ENCODE measurements at places on chromosomes 1 and 21.

DNA sequence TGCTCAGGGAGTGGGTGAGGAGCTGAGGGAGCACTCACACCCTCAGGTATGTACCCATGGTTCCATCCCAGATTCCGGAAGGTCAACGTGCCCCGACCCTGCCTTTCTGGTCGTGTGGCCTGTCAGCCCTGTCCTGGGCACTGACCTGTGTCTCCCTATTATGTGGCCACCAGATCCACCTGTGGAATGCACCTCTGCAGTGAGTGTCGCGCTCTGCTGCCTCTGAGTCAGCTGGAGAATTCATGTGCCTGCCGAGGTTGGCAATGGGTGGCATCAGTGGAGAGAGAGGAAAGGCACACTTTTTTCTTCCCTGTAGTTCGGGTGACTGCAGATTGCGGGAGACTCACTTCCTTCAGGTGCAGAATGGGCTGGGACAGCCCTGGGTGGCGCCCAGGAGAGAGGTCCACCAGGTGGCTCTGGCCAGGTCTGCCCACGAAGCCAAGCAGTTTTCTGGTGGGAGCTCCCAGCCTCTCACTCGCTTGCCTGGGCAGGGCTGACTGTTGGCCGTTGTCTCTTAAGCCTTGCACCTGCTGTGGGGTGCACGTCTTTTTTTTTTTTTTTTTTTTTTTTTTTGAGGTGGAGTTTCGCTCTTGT, 176.1 kb upstream of the TMEM51 start:
- DNase-seq = no peak

GRCh38 chr1:189859385-189859977, 618.2 kb downstream of the BRINP3 start:
- peak; percentile 2 for DNase-seq

DNA sequence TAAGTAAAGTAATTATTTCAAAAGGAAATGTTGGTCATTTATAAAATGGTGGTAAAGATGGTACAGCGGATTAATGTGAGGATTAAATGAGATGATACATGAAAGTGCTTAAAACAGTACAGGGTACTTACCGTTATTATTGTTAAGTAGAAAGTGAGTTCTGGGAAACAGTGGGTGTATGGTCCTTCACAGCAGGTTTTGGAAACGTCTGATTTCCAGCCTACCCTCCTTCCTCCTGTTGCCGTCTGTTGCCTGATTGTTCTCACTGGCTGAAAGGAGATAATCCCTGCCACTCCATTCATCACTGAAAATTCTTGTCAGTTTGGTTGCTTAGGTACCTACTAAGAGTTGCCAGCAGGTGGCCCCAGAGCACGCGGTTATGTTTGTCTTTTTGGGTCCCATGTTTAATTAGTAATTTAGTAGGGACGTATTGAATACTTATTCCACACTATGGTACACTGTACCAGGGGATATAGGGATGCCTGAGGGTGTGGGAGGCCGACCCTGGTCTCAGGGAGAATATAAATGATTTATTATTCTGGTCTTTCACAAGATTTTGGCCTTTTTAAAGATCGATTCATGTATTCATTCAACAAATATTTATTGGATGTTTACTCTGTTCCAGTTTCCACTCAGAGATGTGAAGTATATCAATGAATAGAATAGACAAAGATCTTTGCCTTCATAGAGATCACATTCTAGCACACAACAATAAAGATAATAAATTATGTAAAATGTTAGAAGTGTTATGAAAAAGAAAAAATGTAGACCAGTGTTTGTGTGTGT, 30.8 kb upstream of the RPTN start:
- peak; percentile 11 for DNase-seq

DNA sequence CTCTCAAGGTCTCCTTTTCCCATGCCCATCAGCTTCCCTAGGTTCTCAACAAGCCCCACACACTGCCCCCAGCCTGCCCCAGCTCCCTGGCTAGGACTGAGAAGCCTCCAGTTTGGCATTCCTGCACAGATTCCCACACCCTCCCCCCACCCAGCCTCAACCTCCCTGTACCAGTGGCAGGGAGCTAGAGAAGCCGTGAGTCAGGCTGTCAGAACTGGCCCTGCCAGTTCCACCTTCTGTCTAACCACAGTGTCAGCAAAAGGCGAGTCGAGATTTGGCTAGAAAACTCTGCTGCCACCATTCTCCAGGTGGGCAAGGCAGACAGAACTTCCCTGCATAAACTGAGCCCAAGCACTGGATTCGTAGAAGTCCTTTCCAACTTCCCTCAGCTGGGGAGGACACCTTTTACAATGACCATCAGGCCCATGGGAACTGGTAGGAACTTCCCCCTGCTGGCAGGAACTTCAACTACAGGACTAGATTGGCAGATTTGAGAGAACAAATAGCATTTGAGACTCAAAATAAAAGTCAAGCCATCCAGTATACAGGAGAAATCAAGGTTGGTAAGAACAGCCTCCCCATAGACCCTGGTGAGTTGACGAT, 31.0 kb downstream of the TNNT2 start:
- DNase-seq = no peak

- no peak for DNase-seq
Observed at GRCh38 chr1:53595906-53596305, 136.7 kb downstream of the DMRTB1 start.

GRCh38 chr1:20337581-20337980, 46.9 kb downstream of the VWA5B1 start:
- no peak for DNase-seq

DNA sequence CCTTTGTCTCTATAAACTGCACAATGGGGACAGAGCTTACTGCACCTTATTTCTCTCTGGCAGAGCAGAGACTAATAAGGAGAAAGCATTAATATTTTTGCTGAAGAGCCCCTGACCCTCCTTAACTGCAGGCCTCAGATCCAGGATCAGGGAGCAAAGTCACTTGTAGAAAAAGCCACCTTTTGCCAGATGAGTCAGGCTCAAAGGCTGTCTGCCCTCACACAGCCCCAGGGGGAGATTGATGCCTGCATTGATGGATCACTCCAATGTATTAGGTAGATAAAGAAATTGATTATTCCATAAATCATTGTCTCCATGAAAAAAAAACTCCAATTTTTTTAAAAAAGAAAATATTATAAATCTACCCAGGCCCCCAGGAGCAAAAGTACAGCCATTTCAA, 15.8 kb downstream of the GRIK3 start:
- DNase-seq = no peak
